ENCODE measurements at places on chromosomes 12 and 14. TPM values are rescaled to one million over a fixed set of nuclear protein-coding genes. Genes with fewer than 3 reads are reported as not detected.

CABP1 gene
- polyA plus RNA-seq: 26.1 TPM

KCNA1 gene
- polyA plus RNA-seq: 7.5 TPM

CISTR gene
- 1.2 TPM for polyA plus RNA-seq

ZCCHC8 gene
- polyA plus RNA-seq: 32.3 TPM

PRMT5 gene
- polyA plus RNA-seq: 83.5 TPM

KRT86 gene
- 0.73 TPM for polyA plus RNA-seq

ACSM4 gene
- 0.12 TPM for polyA plus RNA-seq

PLXNC1 gene
- 30.8 TPM for polyA plus RNA-seq

SERPINA4 gene
- polyA plus RNA-seq: not detected

GDF3 gene
- 0.12 TPM for polyA plus RNA-seq

ACOT4 gene
- polyA plus RNA-seq: 1.8 TPM

TMEM30B gene
- 2.9 TPM for polyA plus RNA-seq

ZDHHC22 gene
- polyA plus RNA-seq: 45.4 TPM

MYF5 gene
- polyA plus RNA-seq: not detected

ADAMTS20 gene
- polyA plus RNA-seq: 0.51 TPM

SLC2A3 gene
- polyA plus RNA-seq: 28.5 TPM

STAC3 gene
- 4.0 TPM for polyA plus RNA-seq

PIANP gene
- 81.7 TPM for polyA plus RNA-seq

PPFIA2 gene
- 48.9 TPM for polyA plus RNA-seq

PAX9 gene
- 0.32 TPM for polyA plus RNA-seq

KRT8 gene
- 1.7 TPM for polyA plus RNA-seq

RNF41 gene
- polyA plus RNA-seq: 51.5 TPM

CYP27B1 gene
- polyA plus RNA-seq: 1.9 TPM

All from spinal cord (tissue), 10 donors.